ENCODE measurements at places on chromosomes 5 and 9. TPM values are rescaled to one million over a fixed set of nuclear protein-coding genes. Genes with fewer than 3 reads are reported as not detected.

TPPP gene
- total RNA-seq, result not detected

- DNase-seq, result no peak
These were observed 318.7 kb upstream of the ITGA1 start for GRCh38 chr5:52468976-52469375.

SPATA31E1 gene
- total RNA-seq, result not detected

DNA sequence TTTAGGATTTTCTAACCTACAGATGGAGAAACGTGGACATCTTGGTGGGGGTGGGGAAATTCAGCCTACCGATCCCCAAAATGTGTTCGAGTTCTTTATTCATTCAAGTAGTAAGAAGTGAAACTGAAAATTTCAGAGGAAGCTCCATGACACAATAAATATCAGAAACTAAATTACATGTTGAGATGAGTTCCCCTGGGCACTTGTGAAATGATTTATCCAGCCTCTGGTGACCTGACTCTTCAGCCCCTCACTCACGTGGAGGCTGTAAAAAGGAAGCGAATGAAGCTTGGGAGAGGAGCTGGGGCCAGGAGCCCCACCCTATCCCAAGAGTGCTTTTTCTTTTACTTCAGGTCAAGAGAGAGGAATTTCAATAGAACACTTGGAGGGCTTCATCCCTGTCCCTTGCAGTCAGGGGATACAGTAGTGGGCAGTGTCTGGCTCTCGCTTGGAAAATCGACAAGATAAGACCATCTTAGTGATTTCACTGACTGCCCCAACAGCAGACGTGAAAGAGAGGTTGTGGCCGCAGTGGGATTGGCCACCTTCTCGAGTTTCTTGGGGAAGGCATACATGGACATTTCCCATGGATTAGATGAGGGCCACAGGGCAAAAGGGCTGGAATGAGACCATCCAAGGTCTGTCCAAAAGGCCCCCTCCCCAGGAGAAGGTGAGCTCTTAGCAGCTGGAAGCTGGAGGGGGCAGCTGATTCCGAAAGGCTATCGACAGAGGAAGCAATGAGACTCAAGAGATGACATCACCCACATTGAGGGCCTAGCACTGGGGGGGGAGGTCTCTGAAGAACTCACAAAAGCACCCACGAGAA is 76.8 kb upstream of the SH3PXD2B start:
- peak; percentile 14 for DNase-seq

GRCh38 chr5:88144219-88145001 is 124.2 kb downstream of the TMEM161B start:
- DNase-seq, result no peak

OBP2B gene
- total RNA-seq, result not detected

GRCh38 chr9:129987941-129988340 is 55.0 kb downstream of the FNBP1 start:
- DNase-seq, result no peak

SEC61B gene
- 124 TPM for total RNA-seq

EGFL7 gene
- 1.9 TPM for total RNA-seq

- DNase-seq, result no peak
These were observed 110.5 kb downstream of the ADAMTS12 start for GRCh38 chr5:33781286-33781685.

- DNase-seq, result no peak
These were observed 30.7 kb downstream of the TRPM6 start for GRCh38 chr9:74856989-74857388.

DNA sequence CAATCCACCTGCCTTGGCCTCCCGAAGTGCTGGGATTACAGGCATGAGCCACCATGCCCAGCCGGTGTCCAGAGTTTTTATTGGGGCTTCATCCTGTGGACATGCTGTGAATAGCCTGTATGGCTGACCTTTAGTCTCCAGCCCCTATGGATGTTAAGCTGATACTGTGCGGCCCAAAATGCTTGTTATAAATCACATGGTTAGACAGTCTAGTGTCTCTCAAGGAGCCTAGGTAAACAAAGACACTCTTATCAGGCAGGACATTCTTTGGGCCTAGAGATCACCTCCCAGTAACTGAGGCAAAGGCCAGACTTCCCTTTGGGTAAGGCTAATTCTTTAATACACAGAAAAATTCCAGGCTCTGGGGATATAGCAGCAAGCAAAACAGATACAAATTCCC is 22.0 kb upstream of the SLC46A2 start:
- DNase-seq, result no peak

ADGRD2 gene
- not detected for total RNA-seq

- no peak for DNase-seq
These were observed 3.2 kb downstream of the RNF208 start for GRCh38 chr9:137218754-137219271.
